NCI-H1694 treated with DMSO at 0.1 percent for 48 hours (cell line): ENCODE measurements at places on chromosomes 16 and 17.
A peak's percentile ranks its signal among the peaks of the same experiment; 100 is the strongest.

DNA sequence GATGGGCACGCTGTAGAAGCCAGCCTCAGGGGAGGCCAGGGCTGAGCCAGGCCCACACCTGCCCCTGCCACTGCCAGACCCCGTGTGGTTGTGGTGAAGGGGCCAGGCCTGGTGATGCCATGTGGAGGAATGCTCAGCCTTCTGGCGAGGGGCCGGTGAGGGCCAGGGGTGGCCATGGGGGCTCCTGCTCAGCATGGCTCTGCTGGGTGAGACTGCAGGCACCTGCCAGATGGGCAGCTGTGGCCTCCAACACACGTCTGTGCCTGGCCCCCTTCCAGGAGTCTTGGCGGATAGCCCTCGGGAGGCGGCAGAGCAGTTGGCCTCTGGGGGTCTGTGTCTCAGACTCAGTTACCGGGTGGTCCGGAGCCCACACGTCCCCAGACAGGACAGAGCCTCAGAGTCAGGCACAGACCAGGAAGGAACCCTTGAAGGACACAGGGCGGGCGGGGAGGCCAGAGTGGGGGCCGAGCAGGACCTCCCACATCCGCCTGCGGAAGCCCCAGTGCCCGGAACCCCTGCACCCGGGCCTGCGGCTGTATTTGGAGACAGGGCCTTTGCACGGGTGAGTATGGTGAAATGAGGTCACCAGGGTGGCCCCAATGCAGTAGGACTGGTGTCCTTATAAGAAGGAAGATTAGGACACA lies 22.5 kb upstream of the CHMP6 start:
- DNase-seq, result peak; percentile 80

GRCh38 chr17:51166198-51166986 lies at the start of gene NME2:
Gene NME2 (plus strand): TSS chr17:51166411. CDS start chr17:51166831, 420 bp downstream.
- peak; percentile 53 for DNase-seq

DNA sequence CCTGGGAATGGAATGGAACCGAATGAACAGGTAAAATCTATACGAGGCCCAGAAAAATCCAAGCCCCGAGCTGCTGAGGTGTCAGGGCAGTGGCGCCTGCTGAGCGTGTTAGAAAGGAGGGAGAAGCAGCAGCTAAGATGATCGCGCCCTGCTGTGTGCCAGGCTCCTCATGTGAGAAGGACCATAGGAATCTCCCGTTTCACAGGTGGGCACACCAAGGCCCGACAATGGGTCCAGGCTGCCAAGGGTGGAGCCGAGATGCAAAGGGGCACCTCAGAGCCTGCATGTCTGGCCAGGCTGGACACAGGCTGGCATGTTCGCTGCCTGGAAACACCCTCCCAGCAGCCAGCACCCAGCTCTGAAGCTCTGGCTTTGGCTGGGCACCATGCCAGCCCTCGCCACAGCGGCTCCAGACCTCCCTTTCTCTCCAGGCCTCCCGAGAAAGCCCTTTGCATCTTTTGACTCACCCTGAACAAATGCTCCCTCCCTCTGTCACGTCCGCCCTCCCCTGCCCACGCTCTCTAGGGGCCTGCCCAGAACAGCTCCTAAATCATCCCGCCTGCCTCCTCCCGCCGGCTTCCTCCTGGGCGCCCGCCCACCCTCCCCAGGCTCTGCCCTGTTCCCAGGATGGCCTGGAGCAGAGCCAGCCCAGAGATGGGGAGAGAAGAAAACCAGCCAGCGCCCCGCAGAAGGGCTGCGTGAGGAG lies 217.8 kb upstream of the GSE1 start:
- peak; percentile 92 for DNase-seq

GRCh38 chr17:39145143-39145542 lies 6.3 kb downstream of the PLXDC1 start:
- no peak for DNase-seq
